GM12864 (cell line): ENCODE measurements at places on chromosomes 13 and 19.
A peak's percentile ranks its signal among the peaks of the same experiment; 100 is the strongest.

- no peak for DNase-seq
Observed at GRCh38 chr19:30529876-30530275, 157.7 kb downstream of the ZNF536 start.

DNA sequence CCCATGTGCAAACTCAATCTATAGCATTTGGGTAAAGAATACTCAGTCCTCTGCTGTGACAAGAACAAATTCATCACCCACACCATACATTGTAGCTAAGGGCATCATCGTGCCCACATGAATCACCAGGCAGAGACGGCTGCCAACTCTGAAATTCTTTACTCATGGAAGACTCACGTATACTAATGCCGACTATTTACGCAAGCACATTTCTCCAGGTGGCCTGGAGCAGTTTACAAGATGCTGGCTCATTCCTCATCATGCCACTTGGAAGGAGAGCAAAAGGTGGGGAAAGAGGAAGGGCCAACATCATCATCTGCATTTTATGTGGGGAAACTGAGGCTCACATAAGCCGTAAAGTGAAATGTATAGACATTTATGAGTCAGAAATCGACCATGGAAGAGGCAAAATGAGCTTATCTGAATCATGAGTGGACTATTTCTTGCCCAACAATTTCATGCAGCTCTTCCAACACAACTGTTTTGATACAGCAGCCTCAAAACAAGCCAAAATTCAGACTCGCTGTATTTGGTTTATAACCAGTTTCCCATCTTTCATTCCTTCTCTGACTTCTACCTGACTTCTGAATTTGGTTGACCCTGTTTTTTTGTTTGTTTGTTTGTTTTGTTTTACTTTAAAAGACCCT, 213.9 kb upstream of the SERP2 start:
- DNase-seq: no peak

DNA sequence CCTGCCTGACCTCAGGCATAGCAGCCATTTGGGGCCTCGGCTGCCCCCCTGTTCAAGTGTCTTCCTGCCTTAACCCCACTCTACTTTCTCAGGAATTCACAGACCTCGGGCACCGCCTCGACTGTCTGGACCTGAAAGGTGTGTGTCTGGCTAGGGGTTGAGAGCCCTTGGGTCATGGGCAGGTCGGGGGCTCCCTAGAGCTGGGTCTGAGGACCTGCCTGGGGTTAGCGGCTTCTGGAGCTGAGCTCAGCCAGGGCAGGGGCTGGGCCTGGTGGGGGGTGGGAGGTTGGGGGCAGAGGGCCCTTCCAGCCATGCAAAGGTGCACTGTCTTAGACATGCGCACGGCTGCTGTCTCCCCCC, 20.7 kb downstream of the NKPD1 start:
- no peak for DNase-seq

- no peak for DNase-seq
Observed at GRCh38 chr13:45413826-45414307, 4.3 kb downstream of the SLC25A30 start.

DNA sequence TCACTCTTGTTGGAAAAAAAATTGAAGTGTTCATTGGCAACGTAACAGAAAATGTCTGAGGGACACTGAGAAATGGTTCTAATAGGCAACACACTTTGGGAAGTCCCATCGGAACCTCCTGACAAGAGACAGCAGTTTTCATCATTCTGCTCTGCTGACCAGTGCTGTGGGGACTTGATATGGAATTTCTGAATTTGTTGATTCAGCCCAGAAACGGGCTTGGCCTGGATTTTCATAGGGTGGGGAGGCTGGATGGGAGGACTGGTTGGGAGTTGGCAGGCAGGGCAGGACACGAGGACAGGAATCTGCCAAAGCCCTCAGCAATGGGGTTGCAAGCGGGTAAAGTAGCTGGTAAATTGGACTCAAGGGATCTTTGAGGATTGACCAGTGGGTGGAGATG, 96.5 kb downstream of the DCT start:
- no peak for DNase-seq

- peak; percentile 91 for DNase-seq
Observed at GRCh38 chr19:11560404-11561051, 1.5 kb upstream of the ELOF1 start.

- DNase-seq: no peak
Observed at GRCh38 chr13:21673539-21673788, 2.6 kb downstream of the FGF9 start.

DNA sequence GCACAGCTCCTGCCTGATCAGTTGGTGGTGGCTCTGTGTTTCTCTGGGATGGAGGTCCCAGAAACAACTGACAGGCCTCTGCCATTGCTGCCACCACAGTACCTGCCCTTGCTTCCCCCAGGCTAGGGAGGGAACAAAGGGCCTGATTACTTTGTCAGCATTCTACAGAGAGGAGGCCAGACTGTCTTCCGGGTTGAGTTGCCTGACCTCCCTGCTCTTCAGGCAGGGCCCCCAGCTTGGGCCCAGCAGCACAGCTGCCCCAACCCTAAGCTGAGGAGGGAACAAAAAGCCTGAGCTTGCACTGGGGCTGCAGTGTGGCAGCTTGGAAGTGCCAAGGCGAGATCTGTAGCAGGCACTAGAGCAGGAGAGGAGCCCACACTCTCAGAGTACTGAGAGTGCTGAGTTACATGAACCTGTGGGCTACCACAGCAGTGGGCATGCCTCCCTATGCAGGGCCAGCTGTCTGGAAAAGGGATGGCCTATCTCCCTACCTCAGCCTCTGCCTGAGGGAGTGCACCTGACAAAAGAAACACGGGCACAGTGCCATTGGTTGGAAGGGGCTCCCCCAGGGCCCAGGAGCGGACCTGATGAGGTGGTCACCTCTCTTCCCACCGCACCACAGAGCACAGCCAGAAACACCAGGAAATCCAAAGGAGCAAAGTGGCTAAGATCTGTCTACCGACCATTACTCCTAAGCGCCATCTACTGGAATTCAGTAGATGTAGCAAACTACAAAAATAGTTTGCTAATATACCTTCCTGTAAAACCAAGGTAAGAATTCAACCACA, 24.4 kb downstream of the SLC25A15 start:
- DNase-seq: no peak

DNA sequence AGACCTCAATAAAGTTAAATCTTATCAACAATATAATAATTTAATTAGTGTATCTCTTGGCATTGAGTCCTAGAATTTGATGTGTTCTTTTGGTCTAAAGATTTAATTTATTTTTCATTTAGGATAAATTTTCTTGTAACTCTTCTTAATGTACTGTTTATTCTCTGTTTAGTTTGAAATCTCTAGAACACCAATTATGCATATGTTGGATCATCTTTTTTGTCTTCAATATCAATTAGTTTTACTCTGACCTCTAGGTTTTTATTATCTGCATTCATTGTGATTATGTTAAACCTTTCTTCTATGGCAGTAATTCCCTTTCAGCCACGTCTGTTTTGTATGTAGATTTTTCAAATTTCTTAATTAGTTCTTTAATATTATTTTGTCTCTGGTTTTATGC, 93.8 kb upstream of the ARHGEF7 start:
- DNase-seq: no peak

DNA sequence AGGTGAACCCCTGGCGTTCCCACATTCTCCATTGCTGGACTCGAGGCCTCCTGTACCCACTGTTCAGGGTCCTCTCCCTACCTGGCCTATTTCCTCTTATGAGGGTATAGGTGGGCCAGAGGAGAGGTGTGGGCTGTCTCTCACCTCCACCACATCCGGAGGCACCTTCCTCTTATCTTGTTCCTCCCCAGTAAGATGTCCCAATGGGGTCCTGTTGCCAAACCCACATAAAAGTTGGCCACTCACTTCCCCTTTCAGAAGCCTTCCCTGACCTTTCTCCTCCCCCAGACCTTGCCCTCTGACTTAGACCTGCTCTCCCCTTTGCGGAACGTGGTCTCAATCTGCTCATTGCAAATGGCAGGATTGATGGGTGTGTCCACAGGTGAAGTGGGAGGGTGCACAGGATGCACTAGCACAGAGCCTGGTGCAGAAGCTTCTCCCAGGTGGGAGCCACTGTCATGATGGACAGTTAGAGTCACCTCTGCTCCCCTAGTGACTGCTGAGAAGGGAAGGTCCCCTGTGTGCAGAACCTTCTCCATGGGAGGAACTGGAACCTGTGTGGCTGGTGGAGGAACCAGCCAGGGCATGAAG, 1.3 kb downstream of the CYP4F3 start:
- no peak for DNase-seq

DNA sequence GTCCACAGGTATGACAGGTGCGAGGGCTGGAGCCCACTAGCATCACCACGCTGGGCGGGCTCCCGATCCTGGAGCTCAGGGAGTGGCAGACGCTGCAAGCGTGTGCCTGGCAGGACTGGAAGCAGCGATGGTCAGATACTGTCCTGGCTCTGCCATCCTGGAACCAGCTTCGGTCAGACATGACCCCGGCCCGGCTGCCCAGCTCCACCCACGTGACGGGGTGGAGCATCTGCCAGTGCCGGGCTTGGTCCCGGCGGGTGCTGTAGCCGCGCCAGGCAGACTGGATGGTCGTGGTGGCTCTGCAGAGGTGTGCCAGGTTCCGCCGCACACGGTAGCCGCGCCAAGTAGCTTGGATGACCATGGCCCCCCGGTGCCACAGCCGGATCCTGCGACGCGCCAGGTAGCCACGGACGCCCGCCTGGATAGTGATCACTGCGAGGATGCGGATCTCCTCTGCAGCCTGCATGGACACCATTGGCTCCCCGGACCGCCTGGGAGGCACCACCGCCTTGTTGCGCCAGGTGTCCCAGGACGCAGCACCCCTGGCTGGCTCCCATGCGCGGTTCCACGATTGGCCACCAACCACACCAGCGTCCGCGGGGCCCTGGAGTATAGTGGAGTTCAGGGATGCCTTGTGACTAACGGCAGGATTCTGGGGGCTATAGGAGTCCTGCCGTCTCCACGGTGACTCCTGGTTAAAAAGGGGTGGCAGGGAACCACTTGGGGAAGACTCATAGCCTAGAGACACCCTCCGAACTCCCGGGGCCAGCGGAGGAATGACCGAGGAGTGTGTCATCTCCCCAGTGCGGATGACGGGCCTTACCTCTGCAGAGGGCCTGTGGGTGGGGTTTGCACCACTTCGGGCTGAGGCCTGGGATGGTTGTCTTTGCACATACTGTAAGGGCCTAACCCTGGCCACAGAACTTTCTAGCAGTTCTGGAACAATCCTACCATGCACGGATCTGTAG, 16.5 kb downstream of the IQCN start:
- DNase-seq: no peak

GRCh38 chr13:26679411-26680122, 81.0 kb downstream of the GPR12 start:
- no peak for DNase-seq

DNA sequence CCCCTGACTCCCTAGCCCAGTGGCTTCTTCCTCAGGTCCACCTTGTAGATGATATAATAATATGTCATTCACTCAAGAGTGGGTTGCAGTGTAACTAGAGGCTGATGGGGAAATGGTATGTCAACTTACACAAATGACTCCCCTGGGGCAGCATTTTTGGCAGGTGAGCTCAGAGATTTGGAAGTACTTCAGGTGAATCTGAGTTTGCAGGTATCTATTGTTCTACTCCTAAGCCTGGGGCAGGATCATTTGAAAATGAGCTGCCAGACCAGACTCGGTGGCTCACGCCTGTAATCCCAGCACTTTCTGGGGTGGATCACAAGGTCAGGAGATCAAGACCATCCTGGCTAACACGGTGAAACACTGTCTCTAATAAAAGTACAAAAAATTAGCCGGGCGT, 11.6 kb upstream of the CNMD start:
- DNase-seq: no peak

DNA sequence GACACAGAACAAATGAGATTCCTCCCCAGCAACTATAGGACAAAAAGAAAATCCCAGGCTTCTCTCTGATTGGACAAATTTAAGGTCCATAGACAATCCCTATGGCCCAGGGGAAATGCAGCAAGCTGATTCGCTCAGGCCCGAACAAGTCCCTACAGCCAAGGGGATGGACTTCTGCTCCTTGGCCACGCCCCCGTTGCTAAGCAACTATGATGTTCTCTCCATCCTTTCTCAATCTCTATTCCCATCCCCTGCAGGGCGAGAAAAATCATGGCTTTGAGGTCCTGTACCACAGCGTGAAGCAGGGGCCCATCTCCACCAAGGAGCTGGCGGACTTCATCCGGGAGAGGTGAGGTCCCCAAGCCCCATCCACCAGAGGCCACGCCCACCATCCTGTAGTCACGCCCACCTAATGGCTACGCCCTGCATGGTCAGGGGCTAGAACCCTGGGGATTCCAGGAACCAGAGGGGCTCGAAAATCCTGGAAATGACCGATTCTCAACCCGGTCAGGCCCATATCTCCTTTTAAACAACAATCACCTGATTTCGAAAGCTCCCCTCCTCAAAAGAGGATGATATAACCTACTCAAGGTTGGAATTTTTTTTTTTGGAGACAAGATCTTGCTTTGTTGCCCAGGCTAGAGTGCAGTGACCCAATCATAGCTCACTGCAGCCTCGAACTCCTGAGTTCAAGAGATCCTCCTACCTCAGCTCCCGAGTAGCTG, 11.4 kb downstream of the FCHO1 start:
- DNase-seq: no peak

GRCh38 chr13:112905990-112906641, 62.9 kb upstream of the MCF2L start:
- DNase-seq: no peak

- DNase-seq: no peak
Observed at GRCh38 chr13:95833719-95834118, 156.8 kb downstream of the DNAJC3 start.

GRCh38 chr13:78636495-78636894, 22.5 kb downstream of the OBI1 start:
- DNase-seq: no peak

- no peak for DNase-seq
Observed at GRCh38 chr19:7294558-7295212, 471 bp upstream of the INSR start.

- no peak for DNase-seq
Observed at GRCh38 chr13:98192008-98192407, 14.9 kb upstream of the RNF113B start.

- DNase-seq: no peak
Observed at GRCh38 chr19:33268162-33268991, 34.0 kb downstream of the CEBPA start.

- no peak for DNase-seq
Observed at GRCh38 chr13:83221256-83221655, 661.0 kb downstream of the SLITRK1 start.

DNA sequence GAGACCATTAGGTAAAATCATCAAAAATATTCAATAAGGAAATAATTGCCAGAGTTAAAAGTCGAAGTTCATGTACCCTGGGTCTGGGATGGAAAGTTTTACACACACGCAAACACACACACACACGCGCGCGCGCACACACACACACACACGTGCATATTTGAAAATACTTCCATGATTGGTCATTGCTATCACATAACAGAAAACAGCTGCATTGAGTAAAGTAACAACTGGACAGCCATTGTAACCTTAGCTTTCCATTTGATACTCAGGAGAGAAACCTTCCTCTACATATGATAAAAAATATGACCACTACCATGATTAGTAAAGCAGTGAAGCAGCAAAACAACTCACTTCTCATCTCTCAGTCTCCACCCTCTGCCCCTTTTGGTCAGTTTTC, 490.0 kb upstream of the SGCG start:
- no peak for DNase-seq

GRCh38 chr19:17834350-17835181, 13.2 kb downstream of the JAK3 start:
- no peak for DNase-seq
